Effector CD8-positive, alpha-beta T cell (primary cell): ENCODE measurements at places on chromosomes 16 and 17.

- no peak for DNase-seq
Measured at GRCh38 chr16:1194665-1195392, 30.2 kb downstream of the TPSG1 start.

- DNase-seq = no peak
Measured at GRCh38 chr16:24748242-24748641, 18.8 kb downstream of the TNRC6A start.

DNA sequence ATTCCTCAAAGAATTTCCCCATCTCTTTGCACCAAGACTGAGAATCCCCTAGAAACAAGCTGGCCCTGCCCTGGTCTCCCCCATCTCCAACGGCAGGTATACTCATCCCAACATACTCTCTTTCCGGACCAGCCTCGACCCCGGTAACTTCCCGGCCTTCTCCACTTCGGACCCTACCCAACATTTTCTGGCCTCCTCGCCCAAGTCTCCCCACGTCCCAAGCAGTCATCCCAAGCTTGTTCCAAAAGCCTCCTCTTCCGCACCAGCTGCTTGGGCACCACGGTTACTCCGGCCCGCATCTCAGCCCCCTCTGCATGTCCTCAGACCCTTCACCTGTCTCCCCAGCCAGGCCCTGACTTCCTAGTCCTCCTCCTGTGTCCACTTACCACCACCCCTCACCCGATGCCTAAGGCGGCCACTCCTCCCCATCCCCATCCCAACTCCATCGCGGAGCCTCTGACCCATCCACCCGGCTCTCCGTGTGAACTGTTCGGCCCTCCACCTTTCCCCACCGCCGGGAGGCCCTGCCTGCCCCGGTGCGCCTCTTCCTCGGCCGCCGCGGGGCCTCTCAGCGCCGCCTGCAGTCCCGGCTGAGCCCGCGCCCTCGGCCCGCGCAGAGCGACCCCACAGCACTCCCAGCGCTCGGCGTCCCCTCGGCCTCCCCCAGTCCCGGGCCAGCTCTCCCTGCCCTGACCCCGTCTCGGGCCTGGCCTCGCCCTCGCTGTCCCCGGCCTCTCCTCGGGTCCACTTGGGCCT is 994 bp downstream of the PITPNA start:
- no peak for DNase-seq

DNA sequence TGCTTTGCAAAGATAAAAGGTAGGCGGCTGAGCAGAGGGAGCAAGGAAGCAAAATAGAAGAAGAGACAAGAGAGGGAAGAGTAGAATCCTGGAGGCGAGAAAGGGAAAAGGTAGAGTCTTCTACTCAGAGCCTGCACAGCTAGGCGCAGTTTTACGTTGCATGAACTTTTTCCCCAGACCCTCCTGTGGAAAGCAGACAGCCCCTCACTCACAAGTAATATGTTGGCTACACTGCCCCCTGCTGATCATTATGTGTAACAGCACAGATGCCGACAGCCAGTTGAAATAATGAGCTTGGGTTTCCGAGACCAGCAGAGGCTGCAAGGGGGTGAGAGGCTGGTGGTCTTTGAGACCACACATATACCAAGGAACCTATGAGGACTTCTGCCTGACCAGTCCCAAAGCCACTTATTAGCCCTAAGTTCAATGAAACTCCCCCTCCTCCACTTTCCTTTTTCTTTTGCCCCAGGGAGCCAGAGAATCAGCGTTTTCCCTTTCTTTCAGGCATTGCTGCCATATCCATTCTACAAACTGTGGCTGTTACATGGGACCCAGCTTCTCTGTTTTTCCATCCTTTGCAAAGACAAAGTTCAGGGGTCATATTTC is 22.5 kb upstream of the CMTR2 start:
- DNase-seq = no peak

DNA sequence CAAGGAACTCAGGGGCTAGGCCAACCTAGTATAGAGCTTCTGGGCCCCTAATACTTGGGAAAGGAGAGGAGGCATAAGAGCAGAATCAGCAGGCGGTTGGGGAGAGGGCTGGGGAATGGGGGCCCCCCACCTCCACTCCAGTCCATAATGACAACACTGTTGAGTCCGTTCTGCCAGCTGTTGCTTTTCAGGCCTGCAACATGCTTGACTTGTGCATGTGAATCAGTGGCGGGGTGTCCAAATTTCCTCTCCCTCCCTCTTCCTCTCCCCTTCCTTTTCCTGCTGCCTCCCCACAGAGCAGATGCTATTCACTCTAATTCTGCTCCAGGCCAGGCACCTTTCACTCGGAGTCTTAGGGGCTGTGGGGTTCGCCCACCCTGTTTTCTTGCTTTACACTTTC is 31.7 kb downstream of the SGSM2 start:
- DNase-seq = no peak

GRCh38 chr17:30801671-30802070 is 22.8 kb downstream of the CRLF3 start:
- no peak for DNase-seq

GRCh38 chr17:16924696-16925440 is 47.0 kb downstream of the TNFRSF13B start:
- DNase-seq = no peak

DNA sequence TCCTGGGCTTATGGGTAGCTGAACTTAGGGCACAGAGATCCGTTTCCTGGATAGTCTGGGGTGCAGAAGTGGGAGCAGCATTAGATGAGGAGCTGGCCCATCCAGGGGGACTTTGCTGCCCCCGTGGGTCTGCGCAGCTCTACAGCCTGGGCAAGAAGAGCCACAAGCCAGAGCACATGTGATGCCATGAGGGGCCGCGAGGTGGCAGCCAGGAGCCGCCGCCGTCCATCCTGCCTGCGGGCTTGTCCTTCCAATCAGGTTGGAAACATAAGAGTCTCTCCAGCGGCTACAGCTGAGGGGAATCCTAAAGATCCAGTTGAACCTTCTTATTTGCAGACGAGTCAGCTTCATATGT is 21.9 kb downstream of the C1QTNF1 start:
- peak; percentile 34 for DNase-seq

GRCh38 chr17:7436556-7437368 is 1.5 kb downstream of the TMEM102 start:
- peak; percentile 54 for DNase-seq

GRCh38 chr16:66904846-66905632 is 13.6 kb downstream of the CDH16 start:
- DNase-seq = no peak

DNA sequence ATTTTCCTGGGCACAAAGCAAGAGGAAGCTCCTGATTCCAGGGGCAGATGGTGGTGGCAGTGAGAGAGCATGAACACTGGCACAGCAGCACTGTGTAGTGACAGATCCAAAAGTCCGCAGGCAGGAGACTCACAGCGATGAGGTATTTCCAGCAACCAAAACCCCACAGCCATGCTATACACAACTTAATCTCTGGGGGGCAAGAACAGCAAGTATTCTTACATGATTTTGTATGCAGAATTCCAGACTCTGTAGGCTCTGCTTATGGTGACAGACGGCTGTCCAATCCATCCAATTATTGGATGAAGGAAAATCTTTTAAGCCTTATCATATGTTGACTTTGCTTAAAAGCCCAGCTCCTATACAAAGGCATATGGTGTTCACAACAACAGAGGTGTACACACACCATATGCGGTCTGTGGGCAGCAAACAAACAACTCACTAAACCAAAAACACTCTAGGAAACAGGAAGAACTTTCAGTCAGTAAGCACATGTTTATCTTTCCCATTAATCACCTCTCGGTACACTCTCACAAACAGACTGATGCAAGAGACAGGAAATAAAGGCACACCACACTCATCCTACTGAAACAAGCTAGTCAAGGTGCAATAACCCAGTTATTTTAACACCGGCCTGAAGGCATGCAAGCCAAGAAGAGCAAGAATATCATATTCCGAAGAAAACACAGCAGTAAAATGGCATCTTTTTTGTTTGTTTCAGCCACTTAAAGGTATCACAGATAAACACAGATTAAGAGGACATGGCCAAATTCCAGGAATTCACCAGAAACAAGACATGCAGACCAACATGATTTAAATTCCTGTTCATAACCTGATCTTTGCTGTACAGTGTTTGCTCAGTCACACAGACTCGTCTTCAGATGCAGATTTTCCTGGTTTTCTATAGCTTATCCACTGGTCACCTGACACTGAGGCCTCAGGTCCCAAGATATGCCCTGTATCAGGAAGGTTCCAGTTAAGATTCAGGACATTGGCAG is 47.8 kb downstream of the ERN1 start:
- DNase-seq = no peak

DNA sequence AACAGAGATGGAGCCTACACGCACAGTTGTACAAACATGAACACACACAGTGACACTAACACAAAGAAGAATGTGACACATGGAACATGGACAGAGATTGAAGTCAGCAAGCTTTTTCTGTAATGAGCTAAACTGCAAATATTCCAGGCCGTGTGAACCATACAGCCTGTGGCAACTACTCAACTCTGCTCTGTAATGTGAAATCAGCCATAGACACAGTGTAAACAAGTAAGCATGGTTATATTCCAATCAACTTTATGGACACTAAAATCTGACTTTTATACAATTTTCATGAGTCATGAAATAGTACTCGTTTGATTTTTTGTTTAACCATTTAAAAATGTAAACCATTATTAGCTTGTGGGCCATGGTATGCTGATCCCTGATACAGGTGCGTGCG is 120.2 kb downstream of the SMG6 start:
- DNase-seq = no peak

- no peak for DNase-seq
Measured at GRCh38 chr17:38456031-38456815, 28.0 kb downstream of the ARHGAP23 start.

- DNase-seq = peak; percentile 57
Measured at GRCh38 chr17:56834380-56835263, 671 bp downstream of the DGKE start.

DNA sequence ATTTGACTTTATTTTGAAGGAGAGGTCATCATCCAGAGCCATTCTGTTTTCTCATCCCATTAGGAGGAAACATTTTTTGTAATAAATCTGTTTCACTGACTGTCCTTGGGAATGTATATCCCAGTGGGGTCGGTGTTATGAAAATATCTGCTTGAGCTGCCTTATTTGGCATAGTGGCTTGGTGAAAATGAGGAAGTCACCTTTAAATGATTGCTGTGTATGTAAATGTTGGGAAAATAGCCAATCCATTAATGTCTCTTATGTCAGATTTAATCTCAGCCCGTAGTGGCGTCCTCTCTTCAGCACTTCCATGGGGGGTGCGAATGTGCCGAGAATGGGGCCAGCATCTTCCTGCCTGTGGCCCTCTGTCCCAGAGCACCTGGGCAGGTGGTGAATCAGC is 57.6 kb downstream of the BANP start:
- DNase-seq = no peak

DNA sequence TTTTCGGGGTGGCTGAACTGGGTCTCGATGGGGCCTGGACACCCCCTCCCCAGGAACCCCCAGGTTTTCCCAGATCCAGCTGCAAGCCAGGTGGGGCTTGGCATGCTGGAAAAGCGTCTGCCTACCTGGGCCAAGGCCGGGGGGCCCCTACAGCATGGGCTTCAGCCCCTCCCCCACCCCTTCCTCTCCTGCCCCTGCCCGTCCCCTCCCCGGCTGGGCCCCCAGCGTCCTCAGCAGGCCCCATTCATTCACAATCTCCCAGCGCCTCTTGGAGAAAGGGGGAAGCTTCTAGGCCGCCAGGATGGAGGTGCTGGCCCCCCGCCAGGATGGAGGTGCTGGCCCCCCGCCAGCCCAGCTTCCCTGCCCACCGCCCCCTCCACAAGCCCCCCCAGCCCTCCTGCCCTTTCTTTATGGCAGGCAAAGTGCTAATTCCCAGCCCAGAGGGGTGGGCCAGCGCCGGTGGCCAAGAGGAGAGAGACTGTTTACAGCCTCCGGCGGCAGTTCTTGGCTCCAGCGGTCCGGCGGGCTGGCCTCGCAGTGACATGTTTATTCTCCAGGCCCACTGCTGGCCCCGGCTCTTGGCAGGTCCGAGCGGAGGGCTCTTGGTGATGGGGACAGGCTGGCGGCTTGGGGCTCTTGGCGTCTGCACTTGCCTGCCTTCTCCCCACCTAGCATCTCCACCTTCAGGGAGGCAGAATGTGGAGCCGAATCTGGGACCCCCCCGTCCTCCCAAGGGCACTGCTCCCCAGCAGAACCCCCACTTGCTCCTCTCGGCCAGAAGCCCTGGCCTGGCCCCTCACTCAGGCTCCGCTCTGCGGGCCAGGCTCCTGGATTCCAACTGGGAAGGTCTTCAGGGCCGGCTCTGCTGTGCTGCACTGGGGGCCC is 94.4 kb upstream of the CIBAR2 start:
- no peak for DNase-seq

- DNase-seq = no peak
Measured at GRCh38 chr17:32943647-32944191, 15.8 kb downstream of the TMEM98 start.

- no peak for DNase-seq
Measured at GRCh38 chr17:45686250-45686649, 97.9 kb upstream of the CRHR1 start.

DNA sequence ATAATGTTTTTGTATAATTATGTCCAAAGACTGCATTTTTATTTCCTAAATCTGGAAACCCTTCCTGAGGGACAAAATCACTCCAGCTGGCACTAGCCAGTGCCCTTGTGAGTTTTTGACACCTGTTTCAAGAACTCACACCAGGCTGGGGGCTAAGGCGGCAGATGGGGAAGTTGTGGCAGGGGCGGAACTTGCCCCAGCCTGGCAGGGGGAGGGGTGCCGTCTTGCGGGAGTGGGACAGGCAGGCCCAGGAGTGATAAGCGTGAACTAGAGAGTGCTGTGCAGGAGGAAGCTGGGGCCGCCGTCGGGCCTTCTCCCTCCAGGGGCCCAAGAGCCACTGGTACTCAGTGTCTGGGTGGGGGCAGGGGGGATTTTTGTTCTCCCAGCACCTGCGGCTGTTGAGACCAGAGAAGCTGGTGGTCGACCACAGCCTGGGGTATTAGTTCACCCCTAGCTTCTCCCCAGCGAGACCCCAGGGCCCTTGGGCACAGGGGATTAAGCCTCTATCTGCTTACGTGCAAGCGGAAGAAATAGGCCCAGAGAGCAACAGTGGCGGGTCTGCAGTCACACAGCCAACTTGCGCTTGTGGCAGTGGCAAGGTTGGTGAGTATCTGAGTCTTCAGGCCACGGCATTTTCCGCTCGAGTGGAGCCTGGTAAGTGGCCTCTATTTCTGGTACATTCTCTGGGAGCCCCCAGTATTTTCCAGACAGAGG is 40.2 kb upstream of the PLCG2 start:
- DNase-seq = no peak

DNA sequence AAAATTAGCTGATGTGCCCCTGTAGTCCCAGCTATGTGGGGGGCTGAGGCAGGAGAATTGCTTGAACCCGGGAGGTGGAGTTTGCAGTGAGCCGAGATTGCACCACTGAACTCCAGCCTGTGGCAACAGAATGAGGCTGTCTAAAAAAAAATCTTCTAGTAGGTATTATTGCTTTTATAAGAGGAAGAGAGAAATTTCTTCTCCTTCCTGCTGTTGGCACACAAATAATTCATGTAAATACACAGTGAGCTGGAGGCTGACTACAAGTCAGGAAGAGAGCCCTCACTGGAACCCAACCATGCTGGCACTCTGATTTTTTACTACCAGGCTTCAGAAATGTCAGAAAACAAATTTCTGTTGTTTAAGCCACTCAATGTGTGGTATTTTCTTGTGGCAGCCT is 6.7 kb downstream of the PRDM7 start:
- DNase-seq = no peak
